ENCODE measurements at places on chromosomes 2 and 18.

DNA sequence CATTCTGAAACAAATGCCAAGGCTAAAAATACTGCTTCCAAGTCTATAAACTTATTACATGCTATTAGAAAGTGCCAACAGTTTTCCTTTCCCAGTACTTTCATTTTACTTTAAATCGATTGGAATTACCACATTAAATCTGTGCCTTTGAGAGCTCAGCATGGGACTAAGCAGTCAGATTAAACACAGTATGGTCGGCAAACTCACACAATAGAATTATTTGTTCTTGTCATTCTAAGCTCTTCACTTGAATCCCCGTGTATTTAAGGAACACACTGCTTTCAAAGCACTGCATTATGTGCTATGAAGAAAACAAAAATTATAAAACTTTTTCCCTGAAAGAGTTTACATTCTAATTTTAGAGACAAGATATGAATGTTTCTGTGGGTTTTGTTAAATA is 444.4 kb upstream of the SLC39A10 start:
- DNase-seq = no peak

- no peak for DNase-seq
Observed at GRCh38 chr2:220315098-220315823, 687.8 kb downstream of the SLC4A3 start.

DNA sequence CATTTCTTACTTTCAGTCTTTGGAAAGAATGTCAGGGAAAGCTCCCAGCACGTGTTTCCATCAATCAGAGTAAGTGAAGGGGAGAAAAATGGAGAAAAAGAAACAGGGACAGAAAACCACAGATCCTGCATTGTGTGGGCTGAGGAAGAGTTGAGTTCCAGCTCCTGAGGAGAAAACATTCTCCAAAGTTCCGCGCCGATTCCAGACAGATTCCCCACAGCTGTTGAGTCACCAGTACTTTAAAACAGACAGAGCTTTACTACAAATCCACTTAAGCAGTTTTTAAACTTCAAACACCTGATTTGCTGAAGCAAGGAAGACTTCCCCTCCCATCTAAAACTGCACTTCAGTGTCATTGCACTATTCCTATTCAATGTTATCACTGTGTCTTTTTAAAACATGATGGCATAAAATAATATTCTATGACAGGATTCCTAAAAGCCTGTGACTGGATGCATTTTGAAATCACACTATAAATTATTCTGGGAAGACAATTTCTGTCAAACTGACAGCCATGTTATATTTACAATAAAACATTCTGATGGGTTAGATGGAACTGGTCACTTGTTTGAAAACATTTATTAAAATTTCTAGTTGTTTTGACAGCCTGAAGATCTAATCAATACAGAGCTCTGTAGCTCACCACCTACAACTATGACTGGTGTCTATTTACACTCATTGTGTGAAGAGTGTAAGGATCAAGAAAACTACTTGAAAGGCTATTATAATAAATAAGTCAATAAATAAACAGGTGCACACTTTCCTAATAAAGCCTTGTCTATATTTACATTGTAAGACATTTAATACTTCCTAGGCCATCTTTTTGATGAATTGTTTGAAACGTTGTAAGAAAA is 40.9 kb downstream of the TCF4 start:
- DNase-seq = no peak

DNA sequence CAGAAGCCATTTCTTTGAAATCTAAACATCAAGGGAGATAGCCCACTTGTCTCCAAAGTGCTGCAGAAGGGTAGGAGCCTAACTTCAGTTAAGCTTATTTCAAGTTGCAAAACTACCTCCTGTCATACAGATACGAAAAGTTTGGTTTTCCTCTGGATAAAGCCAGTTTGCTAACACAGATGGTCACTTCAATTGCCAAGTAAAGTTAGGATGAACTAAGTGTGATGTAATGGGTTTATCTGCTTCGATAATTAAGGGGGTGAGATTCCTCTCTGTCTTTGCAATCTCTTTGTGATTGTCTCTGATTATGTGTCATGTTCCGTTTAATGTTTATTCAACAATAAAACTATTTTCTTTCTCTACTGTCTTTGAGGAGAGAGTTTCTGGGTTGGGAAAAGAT is 156.4 kb downstream of the SLC39A10 start:
- no peak for DNase-seq

GRCh38 chr2:213261715-213262114 is 22.5 kb upstream of the SPAG16 start:
- DNase-seq = no peak

DNA sequence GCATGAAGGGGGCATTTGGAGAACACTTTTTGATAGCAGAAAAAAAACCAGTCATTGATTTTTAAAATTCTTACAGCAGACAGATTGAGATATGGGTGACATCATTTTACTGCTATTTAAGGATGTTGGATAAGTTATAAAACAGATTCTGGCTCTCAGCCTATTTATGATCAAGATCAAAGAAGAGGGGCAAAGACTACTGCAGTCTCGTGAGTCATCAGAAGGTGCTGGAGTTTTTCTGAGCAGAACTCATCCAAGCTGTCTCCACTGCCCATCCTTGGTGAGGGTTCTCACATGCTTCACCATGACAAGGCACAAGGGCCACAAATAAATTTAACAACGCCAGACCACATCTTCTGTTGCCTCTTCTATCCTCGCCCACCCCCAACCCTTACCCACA is 58.8 kb downstream of the ST6GAL2 start:
- DNase-seq = no peak

GRCh38 chr2:217515615-217516309 is 487.0 kb downstream of the TNS1 start:
- DNase-seq = no peak

DNA sequence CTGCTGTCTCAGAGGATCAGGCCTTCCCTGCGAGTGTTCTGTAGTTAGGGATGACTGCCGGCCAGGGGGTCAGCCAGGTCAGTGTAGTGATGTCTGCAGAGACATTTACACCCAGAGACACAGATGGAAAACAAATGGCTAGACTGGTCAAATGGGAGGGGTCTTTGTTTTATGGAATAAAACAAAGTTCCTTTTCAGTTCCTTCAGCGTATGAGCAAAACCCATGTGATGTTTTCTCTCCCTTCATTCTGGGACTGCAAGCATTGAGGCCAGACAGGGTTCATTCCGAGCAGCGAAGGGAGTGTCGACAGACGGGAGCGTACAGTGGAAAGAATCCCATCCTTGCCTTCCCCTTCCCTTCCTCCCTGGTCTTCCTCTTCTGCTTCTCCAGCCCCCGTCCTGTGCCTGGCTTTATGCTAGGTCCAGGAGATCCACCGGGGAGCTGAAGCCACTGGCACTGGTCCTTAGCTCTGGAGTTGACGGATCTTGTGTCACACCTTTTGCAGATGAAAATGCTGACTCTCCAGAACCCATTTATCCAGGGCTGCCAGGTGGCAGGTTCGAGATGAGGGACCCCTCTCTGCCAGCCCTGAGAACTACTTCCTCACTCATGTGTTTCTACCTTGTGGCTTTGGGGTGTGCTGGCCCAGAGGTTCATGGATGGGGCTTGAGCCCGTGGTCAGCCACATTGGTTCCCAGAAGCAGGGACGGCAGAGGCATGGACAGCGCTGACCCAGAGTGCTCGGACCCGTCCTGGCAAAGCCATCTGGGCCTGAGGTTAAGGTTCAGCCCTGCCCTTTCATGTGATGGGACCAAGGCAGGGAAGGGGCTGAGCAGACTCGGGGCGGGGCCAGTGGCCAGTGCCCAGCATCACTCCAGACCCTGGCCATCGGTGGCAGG is 24.2 kb downstream of the ITGB1BP1 start:
- no peak for DNase-seq

- DNase-seq = no peak
Observed at GRCh38 chr2:134253117-134253704, 661 bp upstream of the MGAT5 start.

DNA sequence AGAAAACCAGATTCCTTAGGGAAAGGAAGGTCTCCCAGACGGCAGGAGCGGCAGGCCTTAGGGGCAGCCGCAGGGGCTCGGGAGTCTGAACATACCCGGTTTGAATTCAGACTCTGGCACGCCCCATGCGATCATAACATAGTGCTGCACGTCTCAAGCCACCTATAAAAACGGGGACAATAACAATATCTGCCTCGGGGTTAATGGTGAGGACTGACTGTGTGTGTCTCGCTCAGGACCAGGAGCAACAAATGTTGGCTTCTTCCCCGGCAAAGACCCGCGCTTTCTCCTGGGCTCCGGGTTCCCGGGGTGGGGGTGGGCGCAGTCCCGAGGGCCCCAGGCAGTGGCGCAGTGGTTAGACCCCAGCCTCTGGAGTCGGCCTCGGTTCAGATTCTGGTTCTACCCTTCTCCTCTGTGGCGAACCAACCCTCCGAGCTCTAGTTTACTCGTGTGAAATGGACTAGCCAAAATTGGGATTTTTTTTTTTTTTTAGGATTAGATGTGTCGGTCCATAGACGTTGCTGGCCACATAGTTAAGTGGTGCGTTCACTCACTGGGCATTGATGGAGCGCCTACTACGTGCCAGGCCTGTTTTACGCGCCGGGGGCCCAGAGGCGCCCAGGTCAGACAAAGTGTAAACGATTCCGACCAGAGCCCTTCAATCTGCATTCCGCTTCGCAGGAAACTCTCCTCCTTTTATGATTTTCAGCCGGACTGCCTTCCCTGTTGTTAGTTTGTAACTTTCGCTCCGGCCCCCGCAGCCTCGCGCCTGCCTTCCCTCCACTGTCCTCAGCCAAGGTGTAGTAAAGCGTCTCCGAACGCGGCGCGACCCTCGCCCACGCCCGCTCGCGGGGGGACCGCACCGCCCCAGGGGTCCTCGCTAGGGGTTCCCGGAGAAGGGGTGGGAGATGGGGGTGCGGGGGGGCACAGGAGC is 820 bp upstream of the SH3BP4 start:
- DNase-seq = no peak

- peak; percentile 45 for DNase-seq
Observed at GRCh38 chr2:95277246-95277906, 3.1 kb downstream of the PROM2 start.

DNA sequence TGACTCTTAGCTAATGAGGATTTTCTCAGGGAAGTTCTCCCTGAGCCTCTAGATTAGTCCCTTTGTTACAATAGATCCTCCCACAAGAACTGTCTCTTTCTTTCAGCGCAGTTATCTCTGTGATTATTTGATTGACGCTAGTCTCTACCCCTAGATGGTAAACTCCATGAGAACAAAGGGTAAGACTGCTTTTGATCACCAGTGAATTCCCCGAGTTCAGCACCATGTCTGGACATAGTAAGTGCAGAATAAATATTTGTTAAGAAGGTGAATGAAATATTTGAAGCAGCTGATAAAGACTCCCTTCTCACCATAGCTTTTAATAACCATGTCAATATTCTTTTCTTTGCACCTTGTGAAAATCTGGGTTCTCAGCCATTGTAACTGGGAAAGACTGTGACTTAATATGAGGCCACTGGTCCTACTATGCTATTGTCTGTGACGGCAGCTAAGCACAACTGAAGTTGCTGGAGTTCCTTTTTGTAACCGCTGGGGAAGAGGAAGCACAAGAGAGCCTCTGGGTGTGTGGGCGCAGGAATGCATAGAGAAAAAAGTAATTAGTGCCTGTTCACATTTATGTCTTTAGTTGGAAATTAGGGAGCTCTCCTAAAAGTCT is 214.7 kb downstream of the TGIF1 start:
- peak; percentile 11 for DNase-seq

GRCh38 chr2:64327510-64328414 is 126.2 kb upstream of the LGALSL start:
- DNase-seq = peak; percentile 49

GRCh38 chr2:22196806-22197205 is 1073.0 kb downstream of the TDRD15 start:
- no peak for DNase-seq

DNA sequence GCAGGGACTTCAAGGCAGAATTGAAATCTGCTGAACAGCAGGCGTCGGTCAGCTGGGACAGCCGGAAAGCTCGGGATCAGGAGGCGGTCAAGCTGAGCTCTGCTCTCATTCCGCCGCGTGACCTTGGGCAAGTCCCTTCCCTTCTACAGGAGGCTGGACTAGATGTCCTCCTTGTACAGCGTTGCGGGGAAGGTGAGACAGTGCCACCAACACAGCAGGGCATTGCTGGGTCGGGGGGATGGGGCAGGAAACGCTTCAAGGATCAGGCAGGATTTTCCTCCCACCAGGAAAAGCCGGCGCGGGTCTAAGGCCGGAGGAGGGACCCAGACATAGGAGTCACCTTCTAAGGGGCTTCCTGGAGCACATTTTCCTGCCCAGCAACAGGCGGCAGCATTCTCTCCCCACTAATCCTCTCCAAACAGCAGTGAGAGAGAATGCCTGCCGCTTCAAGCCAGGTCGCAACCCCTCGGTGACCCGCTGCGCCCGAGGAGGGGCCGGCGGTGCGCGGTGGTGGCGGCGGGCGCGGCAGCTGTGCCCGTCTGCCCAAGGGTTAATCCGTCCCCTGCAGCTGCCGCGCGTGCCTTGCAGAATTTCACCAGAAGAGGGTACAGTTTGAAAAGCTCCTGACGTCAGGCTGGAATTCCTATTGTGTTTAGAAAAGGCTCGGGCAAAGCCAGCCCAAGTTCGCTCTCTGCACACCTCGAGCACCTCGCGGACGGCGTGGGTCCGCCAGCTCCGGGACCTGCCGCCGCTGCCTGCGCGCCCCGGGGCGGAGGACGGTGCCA is at the start of gene KCNF1:
Gene KCNF1 (plus strand): TSS at position 644 of the 785 bp plus-strand sequence. CDS start 493 bp downstream, outside the sequence.
- DNase-seq = no peak

GRCh38 chr2:13158466-13158865 is 441.7 kb downstream of the TRIB2 start:
- DNase-seq = no peak

- DNase-seq = no peak
Observed at GRCh38 chr18:23887035-23887434, 127.5 kb upstream of the TTC39C start.

DNA sequence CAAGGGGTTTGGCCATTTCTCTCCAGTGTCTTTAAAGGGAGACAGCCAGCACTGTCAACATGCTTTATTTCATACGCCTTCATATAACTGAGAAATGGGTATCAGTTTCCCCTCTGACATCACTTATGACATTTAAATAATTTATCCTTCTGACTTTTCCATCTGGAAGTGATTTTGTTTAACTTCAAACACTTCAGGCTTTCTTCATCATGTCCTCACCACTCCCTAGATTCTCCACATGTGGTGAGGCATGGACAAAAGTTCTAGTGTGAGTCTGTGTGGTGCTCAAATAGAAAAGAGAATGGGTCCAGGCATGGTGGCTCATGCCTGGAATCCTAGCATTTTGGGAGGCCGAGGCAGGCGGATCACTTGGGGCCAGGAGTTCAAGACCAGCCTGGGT is 158.6 kb downstream of the TXNL1 start:
- DNase-seq = no peak

GRCh38 chr2:101556033-101556459 is 81.1 kb upstream of the RFX8 start:
- DNase-seq = no peak

- DNase-seq = no peak
Observed at GRCh38 chr2:6694555-6694954, 171.2 kb downstream of the CMPK2 start.

- DNase-seq = no peak
Observed at GRCh38 chr18:48037481-48038271, 107.2 kb upstream of the SMAD2 start.
